GM12865 (cell line): ENCODE measurements at places on chromosomes 6 and 20.
A peak's percentile ranks its signal among the peaks of the same experiment; 100 is the strongest.

DNA sequence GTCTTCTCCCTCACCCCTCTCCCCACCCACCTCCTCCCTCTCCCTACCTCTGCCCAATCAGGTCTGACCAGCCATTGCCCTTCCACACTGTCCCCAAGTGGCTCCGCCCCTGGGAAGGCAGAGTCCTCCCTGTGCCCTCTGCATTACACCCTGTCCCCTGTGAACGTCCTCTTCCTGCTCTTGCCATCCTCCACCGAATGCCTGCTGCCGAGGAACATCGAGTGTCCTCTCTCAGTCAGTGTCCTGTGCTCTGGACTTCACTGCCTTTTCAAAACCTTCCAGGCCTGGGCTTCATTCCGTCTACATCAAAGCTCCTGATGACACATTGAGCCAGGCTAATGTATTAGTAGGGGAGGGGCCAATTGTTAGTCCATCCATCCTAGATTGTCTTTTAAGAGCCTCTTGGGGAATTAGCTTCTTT lies 3.3 kb upstream of the PACSIN1 start:
- no peak for DNase-seq

DNA sequence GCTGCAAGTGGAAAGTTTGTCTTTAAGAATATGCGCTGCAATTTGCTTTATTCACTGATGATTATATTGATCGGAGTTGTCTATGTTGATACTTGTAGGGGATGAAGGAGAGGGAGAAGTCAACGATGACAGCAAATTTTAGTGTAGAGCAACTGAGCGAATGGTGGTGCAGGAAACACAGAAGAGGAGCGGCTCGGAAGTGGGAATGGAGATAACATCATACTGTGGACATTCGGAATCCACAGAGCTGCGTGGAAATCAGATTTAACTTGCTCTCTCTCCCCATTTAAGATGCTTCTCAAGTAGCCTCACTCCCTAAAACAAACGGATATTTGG lies 722 bp upstream of the TMEM14B start:
- no peak for DNase-seq

DNA sequence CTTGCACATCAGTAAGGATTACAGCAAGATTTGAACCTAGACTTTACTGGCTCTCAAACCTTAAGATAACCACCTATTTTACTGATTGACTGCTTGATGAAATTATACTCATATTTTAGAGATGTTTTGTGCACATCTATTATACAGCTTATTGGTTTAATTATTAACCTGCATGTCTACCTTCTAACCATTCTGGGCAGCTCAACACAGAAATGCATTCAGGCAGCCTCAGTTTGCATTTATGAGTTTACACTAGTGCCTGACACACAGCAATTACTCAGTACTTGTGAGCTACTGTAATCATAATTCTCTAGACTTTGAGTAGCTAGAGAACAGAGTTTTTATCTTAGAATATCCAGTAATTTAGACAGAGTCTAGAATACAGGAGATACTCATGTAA lies 273.9 kb upstream of the THEMIS start:
- no peak for DNase-seq

- DNase-seq = no peak
Observed at GRCh38 chr20:10610251-10610650, 63.5 kb downstream of the JAG1 start.

DNA sequence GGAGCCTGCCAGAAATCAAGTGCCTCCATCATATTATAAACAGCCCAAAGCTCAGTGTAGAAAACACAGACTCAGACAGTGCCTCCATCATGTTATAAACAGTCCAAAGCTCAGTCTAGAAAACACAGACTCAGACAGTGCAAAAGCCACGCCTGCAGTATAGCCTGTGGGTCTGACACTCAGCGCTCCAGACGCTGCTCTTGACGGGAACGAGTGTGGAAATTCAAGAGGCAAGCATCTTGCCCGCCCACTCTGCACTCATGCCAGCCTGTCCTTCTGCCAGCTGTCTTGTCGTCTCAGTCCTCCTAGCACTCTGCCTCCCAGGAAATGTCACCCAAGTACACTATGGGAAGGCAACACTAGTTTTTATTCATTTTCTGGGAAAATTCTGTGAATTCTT lies 274.2 kb upstream of the CDH4 start:
- no peak for DNase-seq

GRCh38 chr6:82006027-82006738 lies 241.4 kb downstream of the IBTK start:
- DNase-seq = peak; percentile 49

GRCh38 chr6:2599817-2600216 lies 150.9 kb downstream of the MYLK4 start:
- no peak for DNase-seq

DNA sequence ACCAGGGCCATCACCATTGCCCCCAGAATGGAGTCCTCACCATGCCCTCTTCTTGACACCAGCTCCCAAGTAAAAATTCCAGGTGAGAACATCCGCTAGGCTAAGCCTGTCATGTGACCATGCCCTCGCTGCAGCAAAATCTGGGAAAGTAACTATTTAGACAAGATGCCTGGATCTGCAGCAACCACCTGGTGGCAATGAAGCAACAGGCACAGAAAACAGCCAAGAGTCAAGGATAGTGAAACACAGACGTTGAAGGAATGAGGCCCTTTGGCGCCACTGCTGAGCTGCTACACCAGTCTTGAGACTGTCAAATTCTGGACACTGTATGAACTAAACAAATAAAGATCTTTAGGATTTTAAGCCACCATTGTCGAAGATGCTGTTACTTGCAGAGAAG lies 30.1 kb upstream of the TGM6 start:
- no peak for DNase-seq

DNA sequence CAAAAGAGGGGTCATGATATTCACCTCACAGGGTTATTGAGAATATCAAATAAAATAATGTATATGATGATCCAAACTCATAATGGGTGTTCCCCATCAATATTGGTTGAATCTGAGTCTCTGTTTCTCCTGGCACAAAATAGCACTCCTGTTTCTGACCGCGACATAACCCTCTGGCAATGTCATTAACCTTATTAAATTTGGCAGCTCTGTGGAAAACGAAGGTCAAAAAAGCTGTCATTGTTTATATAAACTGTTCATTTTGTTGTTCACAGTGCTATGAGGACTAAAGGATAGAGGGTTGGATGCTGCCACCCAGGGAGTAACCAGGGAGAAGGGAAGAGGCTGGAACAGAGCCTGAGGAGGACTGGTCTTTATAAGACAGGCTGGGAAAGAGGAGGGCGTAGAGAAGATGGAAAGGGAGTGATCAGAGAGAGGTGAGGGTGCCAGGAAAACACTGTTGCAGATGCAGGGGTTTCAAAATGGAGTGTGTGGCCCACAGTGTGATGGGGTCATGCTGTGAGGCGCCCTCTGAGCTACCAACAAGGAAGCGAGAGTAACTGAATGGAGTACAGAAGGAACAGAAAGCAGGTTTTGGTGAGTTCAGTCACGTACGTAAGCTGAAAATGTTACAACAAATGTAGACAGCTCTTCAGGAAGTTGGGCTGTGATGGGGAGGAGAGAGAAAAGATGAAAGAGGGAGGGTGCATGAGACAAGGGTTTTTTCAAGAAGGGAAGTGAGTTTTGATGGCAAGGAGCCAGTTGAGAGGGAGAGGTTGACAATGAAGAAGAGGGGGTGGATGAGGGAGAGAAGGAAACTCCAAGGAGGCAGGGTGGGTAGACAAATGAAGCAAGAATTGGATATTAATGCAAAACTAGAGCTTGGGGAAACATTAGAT lies 251.6 kb upstream of the TAB2 start:
- peak; percentile 92 for DNase-seq

- no peak for DNase-seq
Observed at GRCh38 chr6:91708534-91708933, 1121.7 kb upstream of the MAP3K7 start.

DNA sequence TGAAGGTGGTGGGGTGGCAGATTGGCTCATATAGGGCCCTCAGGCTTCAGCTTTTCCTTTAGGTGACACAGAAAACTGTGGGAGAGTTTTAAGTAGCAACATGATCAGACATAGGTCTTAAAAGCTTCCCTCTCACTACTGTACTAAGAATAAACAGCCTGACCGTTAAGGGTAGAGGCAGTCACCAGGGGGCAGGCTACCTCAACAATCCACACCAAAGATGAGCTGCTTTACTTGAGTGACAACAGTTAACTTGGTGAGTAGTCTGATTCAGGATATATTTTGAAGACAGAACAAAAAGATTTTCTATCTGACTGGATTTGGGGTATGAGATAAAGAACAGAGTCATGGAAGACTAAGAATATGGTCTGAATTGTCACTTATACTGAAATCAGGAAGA lies 193.1 kb upstream of the SHLD1 start:
- peak; percentile 73 for DNase-seq

DNA sequence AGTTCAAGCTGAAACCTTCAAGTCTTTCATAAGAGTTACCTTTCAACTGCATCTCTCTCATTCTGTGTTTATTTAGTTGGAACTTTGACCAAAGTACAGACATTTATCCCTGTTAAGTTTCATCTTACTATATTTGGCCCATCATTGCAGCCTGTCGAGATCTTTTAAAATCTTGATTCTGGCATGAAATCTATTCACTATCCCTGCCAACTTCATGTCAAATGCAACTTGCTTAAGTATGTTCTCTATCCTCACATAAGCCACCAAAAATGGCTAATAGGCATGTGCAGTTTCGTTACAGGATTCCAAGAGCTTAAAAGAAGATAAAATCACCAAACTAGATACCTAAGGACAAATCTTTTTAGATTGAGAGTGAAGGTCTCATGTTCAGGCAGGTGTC lies 117.5 kb upstream of the KCNQ5 start:
- no peak for DNase-seq

DNA sequence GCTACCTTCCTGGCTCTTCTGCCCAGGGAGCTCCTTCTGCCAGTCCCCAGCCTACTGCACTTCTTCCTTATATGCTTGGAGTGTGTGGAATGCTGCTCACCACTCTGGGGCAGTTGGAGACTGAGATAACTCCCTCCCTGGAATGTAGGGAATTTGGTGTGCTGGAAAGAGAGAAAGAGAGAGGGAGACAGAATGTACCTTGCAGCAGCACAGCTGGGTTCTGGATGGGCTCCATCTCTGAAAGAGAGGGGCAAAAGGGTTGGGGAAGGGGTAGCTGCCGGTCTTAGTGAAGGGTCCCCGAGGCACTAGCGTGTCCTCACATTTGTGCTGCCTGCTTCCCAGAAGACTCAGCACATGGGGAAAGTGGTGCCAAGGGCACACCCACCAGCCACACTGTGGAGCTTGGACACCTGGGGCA lies 40.2 kb upstream of the DDR1 start:
- DNase-seq = no peak

GRCh38 chr6:53412751-53413150 lies 64.0 kb upstream of the ELOVL5 start:
- no peak for DNase-seq

DNA sequence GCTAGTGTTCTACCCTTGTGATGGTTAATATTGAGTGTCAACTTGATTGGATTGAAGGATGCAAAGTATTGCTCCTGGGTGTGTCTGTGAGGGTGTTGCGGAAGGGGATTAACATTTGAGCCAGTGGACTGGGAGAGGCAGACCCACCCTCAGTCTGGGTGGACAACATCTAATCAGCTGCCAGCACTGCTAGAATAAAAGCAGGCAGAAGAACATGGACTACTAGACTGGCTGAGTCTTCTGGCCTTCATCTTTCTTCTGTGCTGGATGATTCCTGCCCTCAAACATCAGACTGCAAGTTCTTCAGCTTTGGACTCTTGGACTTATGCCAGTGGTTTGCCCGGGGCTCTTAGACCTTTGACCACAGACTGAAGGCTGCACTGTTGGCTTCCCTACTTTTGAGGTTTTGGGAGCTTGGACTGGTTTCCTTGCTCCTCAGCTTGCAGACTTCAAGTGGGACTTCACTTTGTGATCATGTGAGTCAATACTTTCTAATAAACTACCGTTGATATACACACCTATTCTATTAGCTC lies 50.1 kb downstream of the SDHAF4 start:
- no peak for DNase-seq

DNA sequence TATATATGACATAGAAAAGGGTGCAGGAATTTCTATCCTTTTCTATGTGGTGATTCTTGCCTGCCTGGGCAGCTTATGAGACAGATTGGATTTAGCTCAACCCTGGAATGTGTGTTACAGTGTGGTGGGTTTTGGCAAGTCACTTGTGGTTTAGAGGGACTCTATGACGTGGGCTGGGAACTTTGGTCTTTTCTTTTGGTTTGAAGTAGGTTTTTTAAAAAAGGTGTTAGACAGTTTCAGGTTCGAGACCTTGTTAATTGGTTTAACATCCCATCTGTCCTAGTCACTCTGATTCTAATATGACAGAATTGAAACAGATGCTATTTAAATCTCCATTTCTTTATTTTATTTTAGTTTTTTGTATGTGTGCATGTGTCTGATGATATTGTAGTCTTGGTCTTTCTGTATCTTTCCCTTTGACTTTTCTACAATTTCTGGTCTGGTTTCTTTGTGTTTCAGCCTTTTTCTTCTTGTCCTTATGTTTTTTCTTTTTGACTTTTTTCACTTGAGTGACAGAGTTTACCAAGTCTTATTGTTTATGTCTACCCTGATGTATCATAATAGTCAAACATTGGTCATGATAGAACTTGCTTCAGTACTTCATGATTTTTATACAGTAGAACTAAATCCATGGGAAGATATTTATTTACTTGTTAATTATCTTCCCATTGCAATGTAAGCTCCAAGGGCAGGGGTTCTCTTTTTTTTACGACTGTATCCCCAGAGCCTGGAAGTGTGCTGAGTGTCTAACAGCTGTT lies 174.3 kb downstream of the CDKAL1 start:
- DNase-seq = peak; percentile 80

DNA sequence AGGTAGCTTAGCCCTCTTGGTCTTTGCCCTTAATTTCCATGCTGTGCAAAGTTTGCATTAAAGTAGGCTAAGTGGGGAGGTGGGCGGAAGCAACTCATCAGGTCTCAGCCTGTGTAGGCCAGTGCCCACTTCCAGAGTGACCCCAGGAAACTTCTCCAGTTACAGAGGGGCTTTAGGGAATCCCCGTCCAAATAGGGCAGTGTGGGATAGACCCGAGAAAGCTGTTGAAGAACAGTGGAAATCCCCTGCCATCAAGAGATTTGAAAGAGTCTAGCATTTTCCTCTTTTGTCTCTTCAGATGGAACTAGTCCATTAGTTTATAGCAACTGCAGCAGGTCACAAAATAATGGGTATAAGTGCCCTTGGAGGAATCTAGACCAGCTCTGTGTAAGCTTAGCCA lies 20.2 kb downstream of the SF3B5 start:
- DNase-seq = peak; percentile 49

GRCh38 chr6:19416811-19417210 lies 420.4 kb upstream of the ID4 start:
- DNase-seq = no peak

DNA sequence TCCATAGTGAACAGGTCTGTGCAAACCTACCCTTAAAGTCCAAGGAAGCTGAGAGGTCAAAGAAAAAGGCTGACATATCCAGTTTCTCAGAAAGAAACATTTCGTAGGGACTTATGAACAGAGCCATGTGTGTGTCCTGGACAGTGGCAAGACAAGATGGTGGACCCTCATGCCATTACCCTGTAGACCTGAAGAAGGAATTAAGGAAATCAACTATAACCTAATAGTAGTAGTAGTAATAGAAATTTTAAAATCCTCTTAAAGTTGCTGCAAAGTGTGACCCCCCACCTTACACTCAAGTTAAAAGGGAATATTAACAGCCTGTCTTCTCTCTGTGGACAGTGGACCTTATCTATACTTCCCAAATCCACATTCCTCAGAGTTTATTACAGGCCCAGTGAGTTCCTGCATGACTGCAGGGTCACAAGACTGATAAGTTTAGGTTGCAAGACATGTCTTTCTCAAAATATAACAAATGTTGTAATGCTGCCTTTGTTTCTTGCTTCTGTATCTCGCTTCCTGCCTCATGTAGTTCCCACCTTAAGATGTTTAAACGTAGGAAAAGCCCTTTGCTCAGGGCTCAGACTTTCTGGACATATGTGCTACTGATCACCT lies 10.6 kb downstream of the IL22RA2 start:
- no peak for DNase-seq

- DNase-seq = peak; percentile 18
Observed at GRCh38 chr6:69791065-69791471, 5.7 kb downstream of the LMBRD1 start.
